Myocyte (in vitro differentiated cells): ENCODE measurements at places on chromosomes 7 and 10. TPM values are rescaled to one million over a fixed set of nuclear protein-coding genes. Genes with fewer than 3 reads are reported as not detected.

GRCh38 chr10:9188022-9188810 is 1133.7 kb downstream of the GATA3 start:
- no peak for DNase-seq

DNA sequence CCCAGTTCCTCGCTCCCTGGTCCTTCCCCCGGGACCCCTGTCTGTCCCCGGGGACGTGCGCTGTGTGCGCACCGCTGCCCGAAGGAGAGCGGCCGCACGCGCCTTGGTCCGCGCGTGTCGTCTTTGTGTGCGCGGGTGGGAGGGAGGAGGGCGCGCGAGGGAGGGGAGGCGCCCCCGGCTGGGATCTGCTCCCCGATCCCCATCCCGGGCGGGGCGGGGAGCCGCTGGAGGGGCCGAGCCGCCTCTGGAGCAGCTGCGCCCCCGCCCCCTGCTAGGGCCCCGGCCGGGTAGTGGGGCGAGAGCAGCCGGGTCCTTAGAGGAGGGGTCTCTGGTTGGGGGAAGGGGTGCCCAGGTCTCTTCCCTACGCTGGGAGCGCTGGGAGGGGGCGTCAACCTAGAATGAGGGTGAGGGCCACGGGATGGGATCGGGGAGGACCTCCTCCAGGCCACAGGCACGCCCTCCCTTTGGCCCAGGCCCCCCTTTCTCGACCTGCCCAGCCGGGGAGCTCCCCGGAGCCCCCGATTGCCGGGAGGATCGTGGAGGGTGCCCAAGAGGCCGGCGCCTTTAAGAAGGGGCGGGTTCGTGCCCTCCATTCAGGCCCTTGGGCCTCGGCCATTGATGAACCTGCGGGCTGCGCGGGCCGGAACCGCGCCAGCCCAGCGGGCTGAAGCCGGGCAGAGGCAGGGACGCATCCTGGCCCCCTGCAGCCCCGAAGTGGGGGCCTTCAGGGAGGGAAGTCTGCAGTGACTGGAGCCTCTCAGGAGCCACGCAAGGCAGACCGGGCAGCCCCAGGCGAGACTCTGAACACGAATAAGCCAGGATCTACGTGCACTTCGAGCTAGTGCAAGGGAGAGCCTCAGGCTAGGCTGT is 678 bp downstream of the SH2B2 start:
- DNase-seq = peak; percentile 64

The FAM25G gene
- not detected in 2 replicates for total RNA-seq

DNA sequence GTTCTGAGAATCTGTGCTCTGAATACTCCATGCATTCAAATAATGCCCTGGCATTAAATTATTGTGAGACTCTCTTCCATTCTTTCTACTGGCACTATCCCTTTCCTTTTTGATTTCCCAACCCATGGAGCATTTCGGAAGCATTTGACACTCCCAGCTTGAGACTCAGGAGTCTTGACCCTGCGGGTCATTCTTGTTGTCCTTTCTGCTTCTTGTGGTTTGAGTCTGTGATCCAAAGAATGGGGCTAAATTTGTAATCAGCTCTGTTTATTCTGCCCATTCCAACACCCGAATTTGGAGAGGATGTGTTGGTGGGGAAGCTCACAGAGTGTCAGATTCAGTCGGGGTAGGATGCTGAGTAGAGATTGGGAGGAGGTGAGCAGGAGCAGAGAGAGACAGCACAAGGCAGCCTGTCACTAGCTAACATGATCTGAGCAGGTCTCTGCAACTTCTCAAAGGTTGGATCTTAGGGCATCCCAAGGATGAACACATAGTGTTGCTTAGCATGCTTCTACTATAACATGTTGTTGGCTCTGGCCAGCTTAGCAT is 80.4 kb upstream of the BMPER start:
- peak; percentile 81 for DNase-seq

- DNase-seq = peak; percentile 56
Measured at GRCh38 chr7:88309819-88310218, 3.1 kb upstream of the STEAP4 start.

The ENO4 gene
- total RNA-seq = 0.19 TPM in 1 of 2 replicates, not detected in the other

The PNLIP gene
- not detected in 2 replicates for total RNA-seq
